ENCODE measurements at places on chromosomes 2 and 18.

GRCh38 chr2:1418566-1418965, 5.3 kb downstream of the TPO start:
- no peak for DNase-seq

DNA sequence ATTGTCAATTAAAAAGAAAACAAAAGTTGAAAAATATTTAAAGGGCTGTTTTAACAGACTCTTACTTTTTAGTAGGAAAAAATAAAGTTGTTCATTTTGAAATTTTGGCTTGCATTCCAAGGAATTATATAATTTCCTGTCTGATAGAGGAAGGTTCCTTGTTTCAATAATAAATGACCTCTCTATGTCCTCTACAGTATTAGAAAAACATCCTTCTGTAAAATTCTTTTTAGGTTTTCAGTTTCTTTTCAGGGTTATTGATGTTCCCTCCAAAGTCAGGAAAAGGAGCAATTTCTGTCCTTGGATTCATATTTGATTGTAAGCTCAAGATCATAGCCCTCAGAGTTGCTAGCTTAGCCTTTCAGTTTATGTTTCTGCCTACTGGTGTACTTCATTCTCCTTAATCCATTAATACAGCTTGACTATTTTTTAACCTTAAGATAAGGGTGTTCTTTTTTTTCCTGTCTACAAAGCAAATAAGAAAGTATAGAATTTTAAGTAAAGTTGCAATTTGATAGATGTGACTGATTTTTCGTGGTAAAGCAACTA, 125.2 kb upstream of the COL3A1 start:
- no peak for DNase-seq

GRCh38 chr2:62187246-62187645, 8.7 kb upstream of the B3GNT2 start:
- no peak for DNase-seq

DNA sequence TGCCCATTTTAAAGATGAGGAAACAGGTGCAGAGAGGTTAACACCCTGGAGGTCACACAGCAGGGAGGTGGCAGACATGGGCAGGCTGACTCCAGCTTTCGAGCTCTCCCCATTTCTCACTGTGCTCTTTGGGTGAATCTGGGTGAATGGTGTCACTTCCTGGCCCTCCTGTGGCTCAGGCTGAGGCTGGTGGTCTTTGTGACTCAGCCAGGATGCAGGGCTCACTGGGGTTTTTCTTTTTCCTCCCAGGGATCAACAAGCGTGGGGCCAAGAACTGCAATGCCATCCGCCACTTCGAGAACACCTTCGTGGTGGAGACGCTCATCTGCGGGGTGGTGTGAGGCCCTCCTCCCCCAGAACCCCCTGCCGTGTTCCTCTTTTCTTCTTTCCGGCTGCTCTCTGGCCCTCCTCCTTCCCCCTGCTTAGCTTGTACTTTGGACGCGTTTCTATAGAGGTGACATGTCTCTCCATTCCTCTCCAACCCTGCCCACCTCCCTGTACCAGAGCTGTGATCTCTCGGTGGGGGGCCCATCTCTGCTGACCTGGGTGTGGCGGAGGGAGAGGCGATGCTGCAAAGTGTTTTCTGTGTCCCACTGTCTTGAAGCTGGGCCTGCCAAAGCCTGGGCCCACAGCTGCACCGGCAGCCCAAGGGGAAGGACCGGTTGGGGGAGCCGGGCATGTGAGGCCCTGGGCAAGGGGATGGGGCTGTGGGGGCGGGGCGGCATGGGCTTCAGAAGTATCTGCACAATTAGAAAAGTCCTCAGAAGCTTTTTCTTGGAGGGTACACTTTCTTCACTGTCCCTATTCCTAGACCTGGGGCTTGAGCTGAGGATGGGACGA, 13.2 kb downstream of the ITM2C start:
- peak; percentile 53 for DNase-seq

DNA sequence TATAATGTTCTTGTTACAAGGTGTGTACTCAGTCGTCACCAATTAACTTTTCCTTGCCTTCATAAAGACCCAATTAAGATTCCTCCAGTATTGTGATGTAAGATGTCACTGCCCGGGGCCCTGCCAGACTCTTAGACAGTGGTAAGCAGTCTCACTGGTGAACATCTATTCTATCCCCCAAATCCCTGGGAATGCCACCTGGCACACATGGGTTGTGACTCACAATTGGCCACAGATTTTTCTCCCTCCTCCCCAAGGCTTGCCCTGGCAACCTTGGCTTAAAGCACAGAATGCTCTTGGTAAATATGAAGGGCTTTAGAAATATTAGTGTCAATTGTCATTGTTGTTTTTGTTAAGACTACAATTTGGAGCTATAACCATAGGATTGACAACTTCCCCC, 287.9 kb downstream of the ETAA1 start:
- DNase-seq, result no peak

GRCh38 chr2:113025737-113026136, 20.5 kb downstream of the IL36A start:
- DNase-seq, result no peak

DNA sequence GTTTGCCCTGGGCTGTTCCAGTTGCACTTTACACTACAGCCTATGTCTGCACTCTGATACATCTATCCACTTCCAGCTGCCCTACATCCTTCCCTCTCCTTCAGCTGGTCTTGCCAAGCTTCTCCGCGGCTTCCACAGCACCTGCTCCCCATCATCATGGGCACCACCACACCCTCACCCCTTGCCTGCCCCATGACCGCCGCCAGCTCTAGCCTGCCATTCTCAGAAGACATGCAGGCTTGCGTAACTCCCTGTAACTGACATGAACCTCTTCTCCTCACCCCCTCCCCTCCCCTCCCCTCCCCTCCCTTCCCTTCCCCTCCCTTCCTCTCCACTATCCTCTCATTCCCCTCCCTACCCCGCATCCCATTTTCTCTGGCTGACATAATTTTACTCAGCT, 46.0 kb downstream of the PAX8 start:
- no peak for DNase-seq

- no peak for DNase-seq
Observed at GRCh38 chr18:56028514-56028913, 440.5 kb upstream of the TCF4 start.

GRCh38 chr18:413233-413632, 87.3 kb downstream of the COLEC12 start:
- no peak for DNase-seq

DNA sequence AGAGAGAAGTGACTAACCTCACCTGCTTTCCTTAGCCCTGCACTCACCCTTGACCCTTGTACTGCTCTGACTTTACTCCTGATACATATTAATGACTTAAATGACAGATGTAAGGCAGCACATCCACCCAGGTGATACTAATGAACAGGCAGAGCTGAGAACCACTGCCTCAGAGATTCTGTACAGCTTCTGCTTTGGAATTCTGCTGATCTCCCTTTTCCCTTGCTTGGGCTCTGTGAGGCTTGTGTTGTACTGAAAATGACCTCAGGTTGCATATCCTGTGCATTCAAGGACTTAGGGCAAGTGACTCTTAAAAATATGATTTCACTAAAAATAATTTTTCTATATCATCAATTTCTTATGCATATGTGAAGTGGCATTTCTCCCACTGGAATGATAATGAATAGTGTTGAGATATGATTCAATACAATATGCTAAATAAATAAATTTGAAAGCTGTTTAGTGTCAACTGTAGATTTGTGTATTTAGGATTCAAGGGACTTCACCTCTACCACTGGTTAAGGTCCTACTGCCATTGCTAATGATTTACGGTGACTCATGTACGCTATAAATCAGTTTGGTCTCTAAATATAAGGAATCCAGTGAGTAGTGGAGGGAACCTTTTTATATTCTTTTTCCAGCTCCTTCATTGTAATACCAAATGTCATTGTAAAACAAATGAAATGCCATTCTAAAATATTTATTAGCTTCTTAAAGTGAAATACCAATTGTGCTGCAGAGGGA, 328.3 kb downstream of the SOCS6 start:
- no peak for DNase-seq

GRCh38 chr2:241900251-241901017, 30.9 kb downstream of the RTP5 start:
- DNase-seq, result no peak

- DNase-seq, result no peak
Observed at GRCh38 chr2:202113571-202114142, 40.6 kb downstream of the KIAA2012 start.

DNA sequence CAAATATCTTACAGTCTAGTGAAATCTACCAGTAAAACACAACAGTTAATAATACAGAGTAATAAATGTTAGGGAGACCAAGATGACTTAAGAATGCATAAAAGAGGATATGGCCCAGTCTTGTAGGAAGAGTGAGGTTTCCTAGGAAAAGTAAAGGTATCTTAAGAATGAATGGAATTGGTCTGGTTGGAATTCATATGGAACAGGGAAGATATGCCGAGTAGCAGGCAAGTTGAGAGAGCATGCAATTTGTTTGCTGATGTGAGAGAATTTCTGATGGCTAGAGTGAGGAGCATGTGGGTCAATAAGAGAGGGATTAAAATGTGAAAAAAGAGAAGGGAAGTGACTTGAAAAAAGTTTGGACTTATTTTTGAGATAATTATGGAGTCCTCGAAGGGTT, 512.9 kb upstream of the ZEB2 start:
- DNase-seq, result no peak

Data from small intestine (tissue), 16 donors.